ENCODE measurements at places on chromosomes 11 and 22.

DNA sequence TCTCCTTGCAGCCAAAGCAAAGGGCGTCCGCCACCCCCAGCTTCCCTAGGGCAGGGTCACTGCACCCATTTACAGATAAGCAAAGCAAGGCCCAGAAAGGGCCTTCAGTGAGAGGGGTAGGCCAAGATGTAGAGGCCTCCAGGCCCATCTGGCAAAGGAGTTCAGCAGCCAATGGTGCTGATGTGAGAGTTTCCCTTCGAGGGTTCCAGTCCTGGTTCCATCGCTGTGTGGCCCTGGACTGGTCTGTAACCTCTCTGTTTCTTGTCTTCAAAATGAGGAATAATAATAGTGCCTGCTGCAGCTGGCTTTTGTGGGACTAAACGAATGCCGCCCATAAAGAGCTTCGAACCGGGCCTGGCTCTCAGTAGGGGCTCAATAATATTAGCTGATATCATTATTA, 4.0 kb downstream of the ELFN2 start:
- no peak for DNase-seq

- DNase-seq, result no peak
Observed at GRCh38 chr11:128625746-128626145, 38.4 kb upstream of the ETS1 start.

GRCh38 chr11:46238967-46239800, 38.3 kb upstream of the CREB3L1 start:
- no peak for DNase-seq

GRCh38 chr11:77074205-77074604, 7.4 kb downstream of the CAPN5 start:
- DNase-seq, result no peak

GRCh38 chr11:111777094-111778046, 11.2 kb upstream of the PPP2R1B start:
- DNase-seq, result no peak

DNA sequence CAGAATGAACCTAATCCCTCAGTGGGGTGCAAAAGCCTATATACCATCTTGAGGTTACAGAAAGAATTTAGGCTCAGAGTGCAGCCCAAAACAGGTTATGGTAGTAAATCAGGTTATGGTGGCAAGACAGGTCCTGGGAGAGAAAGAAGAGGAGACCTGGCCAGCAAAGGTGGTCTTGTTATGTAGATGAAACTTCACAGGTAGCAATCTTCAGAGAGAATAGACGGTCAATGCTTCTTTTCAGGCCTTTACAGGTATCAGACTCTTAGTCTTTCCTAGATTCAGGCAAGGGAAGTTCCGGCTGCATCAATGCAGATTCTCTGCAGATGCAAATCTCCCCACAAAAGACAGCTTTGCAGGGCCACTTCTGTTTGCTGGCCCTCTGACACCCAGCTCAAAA, 45.8 kb upstream of the SORL1 start:
- DNase-seq, result no peak

DNA sequence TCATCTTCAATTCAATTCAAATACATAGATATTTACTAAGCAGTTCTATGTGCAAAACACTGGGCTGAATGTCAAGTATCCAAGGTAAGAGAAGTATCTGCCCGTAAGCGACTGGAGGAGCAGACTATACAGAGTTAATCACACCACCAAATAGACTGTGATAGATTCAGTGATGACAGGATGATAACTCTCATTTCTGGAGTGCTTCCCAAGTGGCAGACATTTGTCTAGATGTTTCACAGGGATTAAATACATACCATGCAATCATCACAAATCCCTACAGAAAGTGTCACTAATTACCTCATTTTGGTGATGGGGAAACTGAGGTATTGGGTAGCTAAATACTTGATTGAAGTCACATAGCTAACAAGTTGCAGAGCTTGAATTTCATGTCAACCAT, 508.7 kb upstream of the TENM4 start:
- DNase-seq, result no peak

Data from HFF-Myc (cell line).